D341Med (cell line): ENCODE measurements at places on chromosomes 7 and 10.
A peak's percentile ranks its signal among the peaks of the same experiment; 100 is the strongest.

GRCh38 chr10:126439942-126440341, 51.7 kb upstream of the ADAM12 start:
- DNase-seq: no peak

- DNase-seq: no peak
Measured at GRCh38 chr10:49556723-49557122, 17.8 kb upstream of the ERCC6 start.

- DNase-seq: peak; percentile 47
Measured at GRCh38 chr10:7121154-7121797, 289.6 kb downstream of the SFMBT2 start.

GRCh38 chr7:121000081-121000983, 11.8 kb downstream of the CPED1 start:
- DNase-seq: no peak

DNA sequence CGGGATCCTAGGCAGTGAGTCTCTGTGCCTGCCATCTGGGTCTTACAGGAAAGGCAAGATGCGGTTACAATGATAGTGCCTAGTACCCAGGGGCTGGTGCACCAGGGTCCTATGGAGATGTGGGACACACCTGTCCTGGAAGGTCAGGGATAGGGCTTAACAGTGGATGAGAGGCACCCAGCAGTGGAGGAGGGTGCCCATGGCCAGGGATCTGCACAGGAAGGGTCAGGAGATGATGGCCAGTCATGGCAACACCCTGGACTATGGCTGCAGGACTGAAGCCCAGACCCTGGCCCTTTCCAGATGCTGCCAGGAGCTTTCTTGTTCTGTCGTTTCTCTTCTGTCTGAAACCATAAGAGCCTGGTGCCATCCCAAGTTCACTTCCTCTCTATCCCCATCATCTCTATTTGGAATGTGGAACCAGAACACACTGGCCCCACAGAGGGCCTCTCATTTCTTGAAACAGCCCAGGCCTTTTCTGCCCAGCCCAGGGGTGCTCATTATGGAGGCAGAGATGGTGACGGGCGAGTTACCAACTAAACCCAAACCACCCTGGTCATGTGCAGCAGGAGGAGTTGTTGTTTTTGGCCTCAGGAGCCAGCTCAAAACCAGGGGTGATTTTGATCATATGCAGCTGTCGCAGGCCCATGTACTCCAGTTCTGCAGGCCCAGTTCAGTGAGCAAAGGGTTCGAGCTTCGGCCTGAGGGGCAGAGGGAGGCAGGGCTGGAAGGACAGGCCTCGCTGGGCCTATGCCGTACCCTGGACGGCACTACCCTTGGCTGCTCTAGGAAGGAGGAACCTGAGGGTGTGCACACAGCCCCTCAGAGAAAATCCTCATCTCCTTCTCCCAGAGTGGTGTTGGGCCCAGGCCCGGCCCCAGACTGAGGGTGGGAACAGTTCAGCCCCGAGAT, 52.6 kb upstream of the GDF10 start:
- no peak for DNase-seq

DNA sequence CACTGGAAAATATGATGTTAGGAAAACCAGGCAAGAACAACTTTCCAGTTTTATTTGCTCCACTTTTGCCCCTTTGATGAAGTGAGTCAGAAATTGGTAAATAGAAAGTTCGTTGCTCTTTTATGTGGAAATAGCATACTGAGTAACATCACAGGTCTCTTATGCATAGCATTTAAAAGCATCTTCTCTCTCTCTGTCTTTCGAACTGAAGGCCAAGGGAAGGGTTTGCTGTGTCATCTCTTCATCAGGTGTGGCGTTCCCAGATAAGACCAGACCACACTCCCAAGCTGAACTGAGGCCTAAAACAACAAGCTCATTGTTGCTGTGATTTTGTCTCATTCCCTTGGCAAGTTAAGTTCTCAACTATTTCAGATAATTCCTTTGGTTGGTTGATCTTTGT, 131.8 kb upstream of the GRB10 start:
- DNase-seq: no peak

- no peak for DNase-seq
Measured at GRCh38 chr10:104487794-104488438, 134.3 kb downstream of the CFAP58 start.

- no peak for DNase-seq
Measured at GRCh38 chr7:98922392-98923187, 44.3 kb downstream of the TRRAP start.

DNA sequence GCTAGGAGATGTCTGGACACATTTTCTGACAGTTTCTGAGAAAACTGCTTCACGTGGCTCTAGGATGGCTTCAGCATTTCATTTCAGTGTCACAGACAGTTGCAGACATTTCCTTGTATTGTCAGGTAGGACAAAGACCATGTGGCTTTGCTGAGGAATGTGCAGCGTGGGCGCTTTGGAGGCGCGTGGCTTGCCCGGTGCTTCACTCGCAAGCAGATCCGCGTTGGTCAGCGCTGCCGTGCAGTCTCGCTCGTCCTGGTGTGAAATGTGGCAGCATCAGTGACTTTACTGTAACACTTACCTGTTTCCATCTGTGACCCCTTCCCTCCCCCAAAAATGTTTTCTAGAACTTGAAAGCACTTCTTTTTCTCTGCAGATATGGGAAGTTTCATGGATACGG, 340.5 kb downstream of the SDK1 start:
- no peak for DNase-seq

DNA sequence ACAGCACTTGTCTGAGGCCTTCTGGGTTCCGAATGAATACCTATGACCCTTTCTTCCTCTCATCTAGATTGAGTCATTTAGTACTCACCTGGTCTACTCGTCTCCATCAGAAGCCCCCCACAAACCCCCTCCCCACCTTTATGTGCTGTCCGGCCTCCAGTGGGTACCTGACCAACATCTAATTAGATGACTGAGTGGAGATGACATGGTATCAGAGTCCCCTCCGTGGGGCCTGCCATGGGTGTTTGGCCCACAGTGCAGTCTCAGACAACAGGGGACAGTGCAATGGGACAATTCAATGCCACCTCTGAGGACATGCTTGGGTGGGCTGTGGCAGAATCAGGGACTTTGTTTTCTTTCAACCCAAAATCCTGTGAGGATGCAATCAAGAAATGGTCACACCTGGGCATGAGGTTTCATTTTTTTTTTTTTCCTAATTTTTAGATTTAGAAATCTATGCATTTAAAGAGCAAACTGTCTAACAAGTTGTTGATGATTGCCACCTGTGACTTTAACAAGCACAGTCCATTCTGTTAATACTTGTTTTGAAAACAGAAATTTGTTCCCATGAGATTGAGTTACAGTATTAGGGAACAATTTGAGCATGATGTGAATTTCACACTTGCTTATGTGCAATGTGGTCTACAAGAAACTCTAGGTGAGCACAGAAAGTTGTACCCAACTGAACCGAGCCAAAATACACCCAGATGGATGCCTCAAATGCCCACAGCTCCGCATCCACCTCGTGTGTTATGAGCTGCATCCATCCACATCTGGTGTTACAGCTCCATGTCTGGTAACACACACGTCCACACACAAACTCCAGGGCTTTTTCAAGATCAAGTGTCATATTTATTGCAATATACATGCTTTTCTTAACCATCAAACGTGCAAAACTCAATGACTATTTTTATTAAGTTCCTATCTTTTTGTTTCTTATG, 27.5 kb downstream of the GPRIN2 start:
- no peak for DNase-seq

- DNase-seq: no peak
Measured at GRCh38 chr7:43565786-43566185, 17.1 kb upstream of the STK17A start.

- DNase-seq: no peak
Measured at GRCh38 chr10:118870467-118871243, 115.9 kb upstream of the CACUL1 start.

DNA sequence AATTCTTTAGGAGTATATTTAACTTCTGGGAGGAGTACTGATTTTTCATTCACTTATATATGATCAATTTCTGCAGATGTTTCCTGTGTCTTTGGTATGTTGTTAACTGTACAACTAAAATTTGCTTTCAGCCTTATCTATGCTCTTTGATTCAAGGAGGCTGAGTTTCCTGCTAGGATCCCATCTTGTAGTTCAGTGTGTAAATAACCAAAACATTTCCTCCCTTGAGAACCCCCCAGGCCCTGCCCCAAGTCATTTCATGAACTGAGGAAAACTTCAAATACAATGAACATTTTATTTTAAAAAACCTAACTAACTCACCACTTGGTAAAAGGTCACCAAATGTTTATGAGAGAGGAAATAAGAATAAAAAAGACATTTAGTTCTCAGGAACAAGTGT, 55.5 kb downstream of the VWA2 start:
- no peak for DNase-seq

GRCh38 chr7:22563032-22563501, 63.1 kb upstream of the STEAP1B start:
- DNase-seq: no peak

- no peak for DNase-seq
Measured at GRCh38 chr7:148628011-148628410, 37.4 kb downstream of the C7orf33 start.
